ENCODE measurements at places on chromosomes 1 and 21. TPM values are rescaled to one million over a fixed set of nuclear protein-coding genes. Genes with fewer than 3 reads are reported as not detected.

MROH7 gene
- total RNA-seq = not detected

DNA sequence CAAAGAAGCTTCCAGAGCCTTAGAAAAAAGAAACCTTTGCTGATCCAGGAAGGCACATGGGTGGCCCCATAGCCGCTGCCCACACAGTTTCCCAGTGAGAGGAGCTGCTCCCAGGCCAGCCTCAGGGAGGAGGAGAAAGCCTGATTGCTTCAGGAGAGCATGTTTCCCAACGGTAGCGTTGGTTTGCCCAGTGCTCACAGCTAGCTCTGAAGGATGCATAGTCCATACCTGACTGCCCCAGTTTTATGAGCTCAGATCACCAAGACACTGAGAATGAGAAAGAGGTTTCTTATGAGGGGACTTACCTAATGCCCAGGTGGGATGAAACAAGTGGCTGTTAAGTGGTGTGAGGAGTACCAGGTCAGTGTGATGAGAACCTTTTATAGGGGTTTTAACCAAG is at the start of gene CRNN:
Gene CRNN (minus strand): TSS at position 355 of the 400 bp plus-strand sequence. CDS start 2,030 bp downstream, outside the sequence.
- no peaks in the 10 kb centered on the region for H3K36me3 ChIP-seq
- DNase-seq = no peak
- H3K4me1 ChIP-seq = no peaks in the 10 kb centered on the region
- H3K27ac ChIP-seq = no peak within 1 kb of the TSS

DNA sequence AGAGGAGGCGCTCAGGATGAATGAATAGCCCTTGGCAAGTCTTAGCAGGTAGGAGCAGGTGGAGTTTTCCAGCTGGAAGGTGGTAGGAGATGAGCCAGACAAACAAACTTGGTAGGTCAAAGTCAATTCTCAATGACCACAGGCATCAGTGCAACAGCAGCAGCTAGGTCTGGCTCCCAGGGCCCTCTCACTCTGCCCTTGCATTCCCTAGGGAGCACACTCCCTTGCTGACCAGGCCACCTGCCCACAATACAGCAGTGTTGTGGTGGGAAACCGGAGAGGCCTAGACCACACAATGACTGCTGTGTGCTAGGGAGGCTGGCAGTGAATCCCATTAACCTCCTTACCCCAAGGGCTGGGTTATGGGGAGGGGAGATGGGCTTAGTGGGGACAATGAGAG is 13.0 kb upstream of the PAQR6 start:
- H3K27ac ChIP-seq = peak overlapping the region; percentile 45
- H3K4me1 ChIP-seq = peaks cover 14% of the 10 kb centered on the region
- peaks cover 55% of the 10 kb centered on the region for H3K36me3 ChIP-seq
- no peaks in the 10 kb centered on the region for H3K27me3 ChIP-seq
- peak; percentile 34 for DNase-seq

GRCh38 chr1:34371829-34372532 is 195.3 kb downstream of the C1orf94 start:
- no peaks in the 10 kb centered on the region for H3K36me3 ChIP-seq
- no peaks in the 10 kb centered on the region for H3K4me1 ChIP-seq
- H3K27me3 ChIP-seq = no peaks in the 10 kb centered on the region
- H3K4me3 ChIP-seq = no peak overlapping the region

GRCh38 chr1:36584874-36585453 is 102.3 kb upstream of the CSF3R start:
- peaks cover 68% of the 10 kb centered on the region for H3K27me3 ChIP-seq
- no peak for DNase-seq
- H3K36me3 ChIP-seq = no peaks in the 10 kb centered on the region
- H3K4me1 ChIP-seq = no peaks in the 10 kb centered on the region

DNA sequence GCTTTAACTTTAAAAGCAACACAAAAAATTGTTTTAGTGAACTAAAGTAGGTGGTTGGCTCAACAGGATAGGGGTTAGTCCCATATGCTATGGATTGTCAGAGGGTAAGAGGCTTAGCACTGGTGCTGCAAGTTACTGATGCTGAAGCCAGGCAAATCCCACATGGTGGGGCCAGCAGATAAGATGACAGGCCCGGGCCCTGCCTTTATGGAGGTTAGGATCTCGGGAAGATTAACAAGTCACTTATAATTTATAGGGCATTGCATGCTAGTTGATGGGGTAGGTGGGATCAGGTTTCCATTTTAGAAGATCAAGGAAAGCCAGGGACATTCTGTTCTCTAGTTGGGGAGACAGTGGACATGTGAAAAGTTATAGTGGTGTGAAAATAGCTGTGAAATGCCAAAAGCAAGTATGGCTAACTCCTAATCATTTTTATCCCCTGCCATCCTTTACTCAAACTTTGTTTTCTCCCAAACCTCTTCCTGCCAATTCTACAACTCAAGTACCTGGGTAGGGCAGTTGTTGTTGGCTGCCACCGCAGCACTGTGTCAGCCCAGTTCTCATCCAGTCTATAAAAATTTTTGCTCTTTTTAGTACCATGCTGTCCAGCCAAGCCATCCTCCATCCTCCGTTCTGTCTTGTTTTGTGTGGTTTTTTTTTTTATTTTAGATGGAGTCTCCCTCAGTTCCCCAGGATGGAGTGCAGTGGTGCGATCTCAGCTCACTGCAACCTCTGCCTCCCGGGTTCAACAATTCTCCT is 10.3 kb downstream of the CHAF1B start:
- H3K27ac ChIP-seq = no peak overlapping the region
- H3K4me1 ChIP-seq = no peaks in the 10 kb centered on the region

TMEM240 gene
- 3.6 TPM for total RNA-seq

BMP8B gene
- total RNA-seq = 0.07 TPM

GRCh38 chr1:39105061-39105840 is 79.1 kb downstream of the NDUFS5 start:
- H3K4me3 ChIP-seq = peak overlapping the region; percentile 75
- H3K36me3 ChIP-seq = no peaks in the 10 kb centered on the region
- H3K27me3 ChIP-seq = no peaks in the 10 kb centered on the region
- H3K27ac ChIP-seq = peak overlapping the region; percentile 60
- peaks cover 34% of the 10 kb centered on the region for H3K4me1 ChIP-seq

DNA sequence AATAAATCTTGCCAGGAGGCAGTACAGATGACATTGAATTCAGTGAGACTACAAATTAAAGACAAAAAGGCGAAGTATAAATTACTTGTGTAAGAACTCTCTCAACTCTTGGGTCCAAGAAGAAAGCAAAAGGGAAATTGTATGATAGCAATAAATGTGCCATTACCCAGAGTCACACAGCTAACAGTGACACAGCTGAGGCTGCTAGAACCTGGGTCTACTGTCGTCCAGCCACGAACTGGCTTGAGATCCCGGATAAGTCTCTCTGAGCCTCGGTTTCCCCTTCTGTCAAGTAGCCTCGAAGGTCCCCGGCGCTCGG is 362 bp upstream of the ROR1 start:
- H3K36me3 ChIP-seq = peaks cover 10% of the 10 kb centered on the region
- no peaks in the 10 kb centered on the region for H3K27me3 ChIP-seq
- H3K4me3 ChIP-seq = peak overlapping the region; percentile 87
- peak overlapping the region; percentile 93 for H3K27ac ChIP-seq
- peaks cover 49% of the 10 kb centered on the region for H3K4me1 ChIP-seq

- peaks cover 16% of the 10 kb centered on the region for H3K4me1 ChIP-seq
- no peak for DNase-seq
- H3K36me3 ChIP-seq = peaks cover 3% of the 10 kb centered on the region
These were observed 597.6 kb downstream of the LMO4 start for GRCh38 chr1:87926131-87926830.

DNA sequence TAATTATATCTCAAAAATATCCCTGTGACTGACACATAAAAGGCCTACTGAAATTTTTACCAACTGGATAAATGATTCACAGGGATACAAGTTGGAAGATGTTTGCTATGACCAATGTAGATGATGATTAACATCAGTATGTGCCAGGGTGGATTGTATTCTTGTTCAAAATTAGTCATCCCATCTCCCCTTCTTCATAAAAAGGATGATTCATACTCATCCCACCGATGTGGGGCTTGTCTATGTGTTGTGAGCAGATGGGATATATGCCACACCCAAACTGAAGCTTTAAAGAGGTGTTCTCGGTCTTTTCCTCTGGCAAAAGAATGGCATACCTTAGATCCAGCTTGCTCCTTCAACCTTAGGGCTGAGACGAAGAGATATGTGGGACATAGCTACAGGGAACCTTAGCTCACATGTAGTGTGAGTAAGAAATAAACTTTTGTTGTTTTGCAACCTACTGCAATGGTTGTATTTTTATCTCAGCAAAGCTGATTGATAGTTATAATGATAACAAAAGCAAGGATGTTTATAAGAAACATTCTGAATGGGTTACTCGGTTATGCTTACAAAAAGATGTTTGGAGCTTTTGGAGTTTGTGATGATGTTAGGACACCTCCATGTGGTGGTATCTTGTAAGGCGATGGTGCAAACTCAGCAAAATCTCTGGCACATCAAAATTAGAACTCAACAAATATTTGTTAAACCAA is 29.4 kb downstream of the SPATA17 start:
- no peaks in the 10 kb centered on the region for H3K4me1 ChIP-seq
- H3K27me3 ChIP-seq = peaks cover 8% of the 10 kb centered on the region
- H3K36me3 ChIP-seq = no peaks in the 10 kb centered on the region
- no peak for DNase-seq
- no peak overlapping the region for H3K4me3 ChIP-seq
- H3K27ac ChIP-seq = no peak overlapping the region

DNA sequence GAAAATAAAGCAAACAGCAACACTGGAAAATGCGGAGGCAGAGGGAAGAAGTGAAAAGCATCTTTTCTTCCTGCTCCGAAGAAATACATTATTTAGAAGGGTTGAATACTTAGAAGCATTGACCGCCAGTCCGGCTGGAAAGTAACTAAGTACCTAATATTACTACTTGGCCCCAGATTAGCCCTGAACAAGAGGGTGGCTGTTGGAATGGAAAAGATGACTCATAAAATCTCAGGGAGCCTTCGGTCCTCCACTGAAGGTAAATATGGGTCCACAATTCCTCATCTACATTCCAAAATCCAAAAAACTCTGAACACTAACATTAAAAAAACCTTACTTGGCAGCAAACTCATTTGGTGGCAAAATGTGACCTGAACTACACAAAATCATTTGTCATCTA is 40.1 kb downstream of the BCAR3 start:
- peaks cover 5% of the 10 kb centered on the region for H3K36me3 ChIP-seq
- peak overlapping the region; percentile 58 for H3K27ac ChIP-seq
- no peak for DNase-seq
- H3K27me3 ChIP-seq = no peaks in the 10 kb centered on the region
- no peak overlapping the region for H3K4me3 ChIP-seq

DNA sequence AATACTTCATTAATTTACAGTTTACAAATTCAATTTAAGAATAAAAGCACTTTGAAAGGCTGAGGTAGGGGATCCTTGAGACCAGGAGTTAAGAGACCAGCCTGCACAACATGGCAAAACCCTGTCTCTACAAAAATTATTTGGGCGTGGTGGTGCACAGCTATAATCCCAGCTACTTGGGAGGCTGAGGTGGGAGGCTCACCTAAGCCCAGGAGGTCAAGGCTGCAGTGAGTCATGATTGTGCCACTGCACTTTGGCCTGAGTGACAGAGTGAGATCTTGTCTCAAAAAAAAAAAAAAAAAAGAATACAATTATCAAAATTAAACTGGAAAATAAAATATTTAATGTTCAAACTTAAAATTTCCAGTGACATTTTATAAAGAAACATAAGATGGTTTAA is 72.2 kb downstream of the USP1 start:
- no peak for DNase-seq
- H3K4me1 ChIP-seq = no peaks in the 10 kb centered on the region
- H3K36me3 ChIP-seq = peaks cover 12% of the 10 kb centered on the region

DNA sequence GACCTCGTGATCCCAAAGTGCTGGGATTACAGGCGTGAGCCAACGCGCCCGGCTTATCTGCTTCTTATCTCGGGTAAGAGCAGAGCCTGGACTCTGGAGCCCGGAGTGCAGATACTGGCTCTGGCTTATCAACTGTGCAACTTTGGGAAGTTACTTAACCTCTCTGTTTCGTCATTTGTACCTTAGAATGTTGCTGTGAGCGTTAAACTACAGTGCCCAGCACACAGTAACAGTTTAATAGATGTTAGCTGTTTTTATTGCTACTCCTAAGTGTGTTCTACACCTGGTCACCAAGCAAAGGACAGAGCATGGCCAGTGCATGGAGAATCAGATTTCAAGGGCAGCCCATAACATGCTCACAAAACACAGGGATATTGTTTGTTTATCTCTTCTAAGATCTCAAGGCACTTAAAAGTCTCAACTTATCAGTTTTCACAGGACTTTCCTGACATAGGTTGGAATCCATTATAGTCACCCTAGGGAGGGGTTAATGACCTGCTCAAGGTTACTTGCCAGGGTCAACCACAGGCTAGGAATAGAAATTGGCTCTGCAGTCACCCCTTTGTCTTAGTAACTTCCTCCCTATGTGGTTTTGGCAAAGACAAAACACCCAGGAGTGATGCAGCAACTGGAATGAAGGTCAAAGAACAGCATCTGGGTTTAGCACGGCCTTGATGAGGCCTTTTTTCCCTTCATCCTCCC is 22.5 kb upstream of the SRP9 start:
- no peak for DNase-seq
- no peaks in the 10 kb centered on the region for H3K27me3 ChIP-seq
- peak overlapping the region; percentile 52 for H3K27ac ChIP-seq
- H3K4me3 ChIP-seq = no peak overlapping the region

- H3K27ac ChIP-seq = peak overlapping the region; percentile 17
- H3K27me3 ChIP-seq = no peaks in the 10 kb centered on the region
- H3K4me3 ChIP-seq = no peak overlapping the region
These were observed 3.7 kb downstream of the ST3GAL3 start for GRCh38 chr1:43711049-43711448.

CYP4B1 gene
- total RNA-seq = not detected

DNA sequence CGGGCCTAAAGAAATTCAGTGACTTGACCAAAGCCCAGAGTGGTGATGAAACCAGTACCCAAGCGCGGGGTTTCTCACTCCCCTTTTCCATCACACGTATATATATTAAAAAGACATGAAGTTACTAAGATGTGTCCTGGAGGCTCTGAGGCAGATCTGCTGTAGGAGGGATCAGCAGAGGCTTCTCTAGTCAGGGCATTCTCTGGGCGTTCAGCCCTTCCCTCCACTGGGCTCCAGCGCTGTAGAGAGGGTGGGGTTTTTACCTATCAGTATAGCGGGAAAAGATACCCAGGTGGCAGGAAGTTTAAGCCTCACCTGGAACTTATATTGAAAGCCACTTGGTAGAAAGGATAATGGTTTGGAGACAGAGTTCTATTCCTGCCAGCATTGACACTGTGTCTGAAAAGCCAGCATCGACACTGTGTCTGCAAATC is 862 bp upstream of the PLEKHO1 start:
- peak overlapping the region; percentile 87 for H3K4me3 ChIP-seq
- peaks cover 43% of the 10 kb centered on the region for H3K4me1 ChIP-seq
- peak overlapping the region; percentile 92 for H3K27ac ChIP-seq
- H3K27me3 ChIP-seq = no peaks in the 10 kb centered on the region
- H3K36me3 ChIP-seq = peaks cover 12% of the 10 kb centered on the region
- DNase-seq = no peak

GRCh38 chr1:59697150-59697800 is 117.5 kb upstream of the HOOK1 start:
- H3K27ac ChIP-seq = no peak overlapping the region
- no peaks in the 10 kb centered on the region for H3K27me3 ChIP-seq
- no peak overlapping the region for H3K4me3 ChIP-seq

Data from chondrocyte (in vitro differentiated cells).